ENCODE measurements at places on chromosomes 4 and X.

GRCh38 chr4:109985993-109986974 is 73.6 kb downstream of the EGF start:
- no peak for DNase-seq

GRCh38 chr4:164621886-164622521 is 131.9 kb upstream of the SMIM31 start:
- no peak for DNase-seq

GRCh38 chr4:170102426-170102825 is 12.7 kb upstream of the AADAT start:
- DNase-seq, result no peak

DNA sequence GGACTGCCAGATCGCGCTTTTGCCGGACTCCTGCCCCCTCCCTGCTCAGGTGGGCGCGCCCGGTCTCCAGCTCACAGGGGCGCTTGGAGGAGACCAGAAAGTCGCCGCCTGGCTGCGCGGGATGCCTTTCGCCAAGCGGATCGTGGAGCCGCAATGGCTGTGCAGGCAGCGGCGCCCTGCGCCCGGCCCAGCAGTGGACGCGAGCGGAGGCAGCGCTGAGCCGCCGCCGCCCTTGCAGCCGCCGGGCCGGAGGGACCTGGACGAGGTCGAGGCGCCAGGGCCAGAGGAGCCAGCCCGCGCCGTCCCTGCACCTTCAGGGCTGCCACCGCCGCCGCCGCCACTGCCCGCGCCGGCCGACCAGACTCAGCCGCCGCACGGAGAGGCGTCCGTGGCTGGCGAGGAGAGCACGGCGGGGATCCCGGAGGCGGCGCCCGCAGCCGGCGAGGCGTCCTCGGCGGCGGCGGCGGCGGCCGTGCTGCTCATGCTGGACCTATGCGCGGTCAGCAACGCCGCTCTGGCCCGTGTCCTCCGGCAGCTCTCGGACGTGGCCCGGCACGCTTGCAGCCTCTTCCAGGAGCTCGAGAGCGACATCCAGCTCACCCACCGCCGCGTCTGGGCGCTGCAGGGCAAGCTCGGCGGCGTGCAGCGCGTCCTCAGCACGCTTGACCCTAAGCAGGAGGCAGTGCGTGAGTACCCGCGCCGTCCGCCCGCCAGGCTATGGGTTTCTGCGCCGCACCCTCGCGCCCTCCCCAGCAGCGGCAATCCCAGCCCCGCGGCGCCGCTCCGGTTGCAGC is 834 bp downstream of the NHS start:
- no peak for DNase-seq

DNA sequence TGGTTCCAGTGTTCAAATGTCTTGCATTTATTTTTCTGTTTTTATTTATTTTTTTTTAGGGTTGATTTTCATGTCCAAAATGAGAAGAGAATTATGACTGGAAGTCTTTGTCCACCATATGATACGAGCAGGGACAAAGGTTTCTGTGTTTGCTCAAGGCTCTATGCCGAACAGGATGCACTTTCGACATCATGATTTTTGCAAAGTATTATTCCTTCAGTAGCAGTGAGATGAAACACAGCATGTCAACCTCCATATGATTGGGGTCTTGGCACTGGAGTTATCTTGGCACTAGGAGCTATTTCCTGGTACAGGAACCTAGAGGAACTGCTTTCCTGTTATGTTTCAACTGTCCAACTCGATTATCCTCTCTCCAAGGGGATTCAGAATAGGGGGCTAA is 72.6 kb downstream of the UCHL1 start:
- DNase-seq, result no peak

DNA sequence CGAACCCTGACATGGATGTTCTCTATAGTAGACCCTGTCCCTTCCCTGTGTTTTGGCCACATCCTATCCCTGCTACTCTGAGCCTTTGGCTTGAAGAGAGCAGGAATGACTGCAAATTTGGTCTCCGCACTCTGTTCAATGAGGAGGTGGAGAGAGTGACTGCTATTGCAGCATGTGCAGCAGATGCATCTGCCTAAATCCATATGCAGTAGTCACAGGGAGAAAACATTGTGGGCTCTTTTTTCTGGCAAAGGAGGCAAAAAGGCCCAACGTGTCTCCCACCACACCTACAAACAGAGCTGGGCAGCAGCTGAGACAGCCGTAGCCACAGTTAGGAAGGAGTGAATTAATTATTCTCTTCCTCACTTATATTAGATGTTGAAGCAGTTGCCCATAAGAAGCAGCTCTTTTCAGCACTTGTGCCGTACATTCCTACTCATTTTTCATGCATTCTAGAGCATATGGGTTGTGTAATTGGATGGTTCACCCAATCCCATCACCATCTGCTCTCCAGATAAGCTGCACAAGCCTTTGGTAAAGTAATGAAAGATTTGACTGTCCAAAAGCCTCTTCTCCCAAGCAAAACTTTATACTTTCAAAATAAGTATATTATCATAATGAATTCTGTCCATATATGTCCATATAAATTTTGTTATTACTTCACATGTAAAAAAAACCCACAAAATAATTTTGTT is 147.9 kb upstream of the FAM47A start:
- no peak for DNase-seq

- no peak for DNase-seq
These were observed 33.3 kb downstream of the APBB2 start for GRCh38 chr4:41181037-41181436.

DNA sequence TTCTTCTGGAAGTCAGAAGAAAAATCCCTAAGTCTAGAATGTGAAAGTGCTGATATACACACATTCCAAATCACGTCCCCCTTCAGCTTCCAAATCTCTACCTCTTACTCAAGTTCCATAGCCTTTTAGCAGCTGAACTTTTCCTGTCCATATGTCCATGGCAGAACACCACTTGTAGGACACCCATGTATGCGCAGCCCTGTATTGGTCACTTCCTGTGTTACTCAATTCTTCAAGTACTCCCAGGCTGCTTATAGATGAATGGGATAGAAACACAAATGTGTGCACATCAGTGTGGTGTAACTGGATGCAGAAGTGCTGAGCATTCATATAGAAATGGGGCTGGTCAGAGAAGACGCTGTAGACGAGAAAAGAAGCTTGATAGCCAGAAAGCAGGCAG is 18.8 kb downstream of the SRPX2 start:
- DNase-seq, result no peak

Measured in urinary bladder (tissue), 4 donors.